ENCODE measurements at places on chromosomes 13 and 19. TPM values are rescaled to one million over a fixed set of nuclear protein-coding genes. Genes with fewer than 3 reads are reported as not detected.

C5AR1 gene
- not detected for polyA plus RNA-seq

DNA sequence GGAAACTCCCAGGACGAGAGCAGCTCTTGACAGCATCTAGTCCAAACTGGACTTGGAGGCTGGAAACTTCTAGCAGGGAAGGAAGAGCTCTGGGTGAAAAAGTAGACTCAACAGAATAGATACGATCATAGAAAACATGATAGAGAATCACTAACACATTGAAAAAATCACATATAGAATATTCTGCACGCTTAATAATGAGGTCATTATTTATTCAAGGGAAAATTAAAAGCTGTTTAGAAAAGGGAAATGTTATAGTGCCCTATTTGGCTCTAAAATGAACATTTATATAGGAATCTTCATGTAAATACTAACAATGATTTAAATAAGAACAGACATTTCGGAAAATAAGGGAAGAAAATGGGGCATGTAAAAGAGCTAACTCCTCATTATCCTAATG is 15.1 kb downstream of the KL start:
- H3K36me3 ChIP-seq = peaks cover 1% of the 10 kb centered on the region
- H3K27ac ChIP-seq = no peak overlapping the region
- peaks cover 12% of the 10 kb centered on the region for H3K4me1 ChIP-seq
- H3K4me3 ChIP-seq = no peak overlapping the region
- no peak for DNase-seq

- H3K27me3 ChIP-seq = no peaks in the 10 kb centered on the region
- H3K36me3 ChIP-seq = no peaks in the 10 kb centered on the region
- H3K4me3 ChIP-seq = no peak overlapping the region
- H3K27ac ChIP-seq = no peak overlapping the region
- no peak for DNase-seq
Observed at GRCh38 chr13:92413452-92413851, 813.2 kb upstream of the GPC6 start.

- H3K4me3 ChIP-seq = peak overlapping the region; percentile 4
- no peak for DNase-seq
- H3K4me1 ChIP-seq = peaks cover 69% of the 10 kb centered on the region
- H3K36me3 ChIP-seq = no peaks in the 10 kb centered on the region
- no peaks in the 10 kb centered on the region for H3K27me3 ChIP-seq
Observed at GRCh38 chr19:39544226-39544903, 4.4 kb upstream of the EID2 start.

DNA sequence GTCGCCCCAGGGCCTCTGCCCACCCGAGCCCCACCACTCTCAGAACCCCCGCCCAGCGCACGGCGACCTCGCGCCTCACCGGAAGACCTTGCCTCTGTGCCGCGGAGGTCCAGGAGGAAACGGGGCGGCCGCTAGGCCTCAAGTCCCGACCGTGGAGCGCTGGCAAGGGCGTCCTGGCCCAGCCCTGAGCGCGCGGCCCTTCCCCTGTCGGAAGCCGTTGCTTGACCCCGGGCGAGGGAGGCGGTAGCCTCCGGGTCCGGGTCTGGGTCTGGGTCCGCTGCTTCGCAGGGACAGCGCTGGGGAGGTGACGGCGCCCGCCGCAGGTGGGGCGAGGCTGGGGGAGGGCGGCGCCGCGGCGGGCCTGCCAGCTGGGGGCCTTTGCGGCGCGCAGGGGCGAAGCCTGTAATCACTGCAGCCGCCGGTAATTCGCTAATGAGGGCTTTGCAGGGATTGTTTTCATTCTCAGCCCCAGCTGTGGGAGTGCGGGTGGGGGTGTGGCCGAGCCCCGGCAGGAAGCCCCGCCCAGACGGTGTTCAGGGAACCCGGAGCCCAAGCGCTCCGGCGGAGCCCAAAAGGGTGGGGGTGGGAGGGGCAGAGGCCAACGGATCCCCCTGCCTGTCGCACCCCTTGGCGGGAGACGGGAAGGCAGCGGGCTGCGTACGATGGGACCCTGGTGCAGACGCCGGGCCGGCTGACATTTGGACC is 8.6 kb downstream of the C19orf25 start:
- H3K36me3 ChIP-seq = no peaks in the 10 kb centered on the region
- DNase-seq = peak; percentile 60
- peak overlapping the region; percentile 75 for H3K4me3 ChIP-seq

KLF5 gene
- 1.1 TPM for polyA plus RNA-seq

DNA sequence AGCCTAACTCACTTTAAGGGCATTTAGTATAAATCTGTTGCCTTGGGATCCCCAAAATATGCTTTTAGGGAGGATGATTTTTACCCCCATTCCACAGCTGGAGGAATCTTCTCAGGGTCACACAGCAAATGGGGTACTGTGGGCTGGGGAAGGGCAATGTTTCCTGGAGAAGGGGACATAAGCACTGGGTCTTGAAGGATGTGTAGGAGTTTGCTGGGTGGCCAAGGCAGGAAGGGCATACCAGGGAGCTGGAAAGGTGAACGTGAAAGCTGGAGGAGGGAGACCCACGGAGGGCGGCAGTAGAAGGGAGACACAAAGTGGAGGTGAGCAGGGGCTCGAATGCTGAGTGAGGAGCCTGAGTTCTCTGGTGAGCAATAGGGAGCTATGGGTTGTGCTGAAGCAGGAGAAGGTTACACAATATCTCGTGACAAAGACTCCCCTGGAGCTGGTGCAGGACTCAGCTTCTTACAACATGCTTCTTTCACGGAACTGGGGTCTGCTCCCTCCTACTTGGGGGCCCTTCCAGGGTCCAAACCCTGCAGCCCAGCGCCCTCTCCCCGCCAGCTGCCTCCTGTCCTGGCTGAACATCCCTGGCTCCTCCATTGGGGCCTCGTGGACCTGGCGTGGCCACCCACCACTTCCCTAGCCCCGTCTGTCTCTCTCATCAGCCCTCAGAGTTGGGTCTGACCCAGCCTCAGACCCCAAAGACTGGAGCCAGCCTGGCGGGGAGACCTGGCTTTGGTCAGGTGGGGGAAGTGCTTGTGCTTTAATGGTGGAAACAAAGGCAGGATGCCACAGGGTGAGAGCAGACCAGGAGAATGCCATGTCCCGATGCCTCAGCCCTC is 11.1 kb downstream of the CILP2 start:
- no peak for DNase-seq
- H3K4me3 ChIP-seq = no peak overlapping the region
- H3K27ac ChIP-seq = no peak overlapping the region
- H3K27me3 ChIP-seq = peaks cover 6% of the 10 kb centered on the region
- peaks cover 1% of the 10 kb centered on the region for H3K4me1 ChIP-seq

GRCh38 chr19:296476-297225 is 5.4 kb upstream of the PLPP2 start:
- no peak for DNase-seq
- H3K27me3 ChIP-seq = peaks cover 28% of the 10 kb centered on the region
- no peak overlapping the region for H3K27ac ChIP-seq

GRCh38 chr19:34075661-34076091 is 96.6 kb upstream of the LSM14A start:
- H3K27ac ChIP-seq = no peak overlapping the region
- peaks cover 24% of the 10 kb centered on the region for H3K27me3 ChIP-seq
- H3K4me1 ChIP-seq = no peaks in the 10 kb centered on the region
- H3K4me3 ChIP-seq = no peak overlapping the region
- H3K36me3 ChIP-seq = no peaks in the 10 kb centered on the region

MATK gene
- 25.9 TPM for polyA plus RNA-seq

- no peaks in the 10 kb centered on the region for H3K27me3 ChIP-seq
- DNase-seq = no peak
- H3K4me1 ChIP-seq = peaks cover 27% of the 10 kb centered on the region
- H3K27ac ChIP-seq = peak overlapping the region; percentile 95
- peak overlapping the region; percentile 92 for H3K4me3 ChIP-seq
Observed at GRCh38 chr19:47239152-47239551, 8.2 kb upstream of the BBC3 start.

ZNF726 gene
- 2.0 TPM for polyA plus RNA-seq

FAM216B gene
- not detected for polyA plus RNA-seq

GRCh38 chr13:43686557-43686956 is 100.2 kb downstream of the ENOX1 start:
- H3K36me3 ChIP-seq = no peaks in the 10 kb centered on the region
- no peak for DNase-seq
- no peak overlapping the region for H3K27ac ChIP-seq
- H3K4me1 ChIP-seq = no peaks in the 10 kb centered on the region
- no peak overlapping the region for H3K4me3 ChIP-seq

GRCh38 chr19:49988433-49988832 is 27.5 kb upstream of the SIGLEC11 start:
- no peak for DNase-seq
- no peak overlapping the region for H3K27ac ChIP-seq
- no peaks in the 10 kb centered on the region for H3K4me1 ChIP-seq
- no peaks in the 10 kb centered on the region for H3K27me3 ChIP-seq
- peaks cover 69% of the 10 kb centered on the region for H3K36me3 ChIP-seq
- no peak overlapping the region for H3K4me3 ChIP-seq

DNA sequence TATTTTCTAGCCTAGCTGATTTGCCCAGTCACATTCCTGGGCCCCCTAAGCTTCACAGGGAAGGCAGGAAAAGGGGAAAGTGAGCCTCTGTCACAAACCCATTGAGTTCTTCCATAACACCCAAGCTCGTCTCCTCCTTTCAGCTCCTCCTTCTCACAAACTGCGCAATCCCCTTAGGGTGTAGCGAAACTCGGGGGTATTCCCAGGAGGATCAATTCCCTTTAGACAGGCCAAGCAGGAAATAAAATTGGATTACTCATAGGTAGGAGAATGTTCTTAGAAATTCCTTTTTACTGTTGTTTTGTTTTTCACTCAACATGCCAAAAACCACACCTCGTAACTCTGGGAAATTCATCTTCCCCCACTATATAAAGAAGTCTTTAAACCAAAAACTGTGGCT is 139.3 kb downstream of the IRS2 start:
- no peak overlapping the region for H3K4me3 ChIP-seq
- H3K4me1 ChIP-seq = peaks cover 2% of the 10 kb centered on the region
- peaks cover 7% of the 10 kb centered on the region for H3K36me3 ChIP-seq
- H3K27ac ChIP-seq = no peak overlapping the region
- DNase-seq = no peak

GRCh38 chr19:8512115-8512967 is 1.6 kb downstream of the ZNF414 start:
- no peaks in the 10 kb centered on the region for H3K27me3 ChIP-seq
- H3K27ac ChIP-seq = peak overlapping the region; percentile 60
- DNase-seq = no peak

- no peak for DNase-seq
- H3K4me1 ChIP-seq = peaks cover 9% of the 10 kb centered on the region
- peak overlapping the region; percentile 25 for H3K4me3 ChIP-seq
Observed at GRCh38 chr13:105446197-105446596, 1089.3 kb downstream of the EFNB2 start.

Data from naive thymus-derived CD8-positive, alpha-beta T cell (primary cell).